ENCODE measurements at places on chromosomes 13 and 19.

DNA sequence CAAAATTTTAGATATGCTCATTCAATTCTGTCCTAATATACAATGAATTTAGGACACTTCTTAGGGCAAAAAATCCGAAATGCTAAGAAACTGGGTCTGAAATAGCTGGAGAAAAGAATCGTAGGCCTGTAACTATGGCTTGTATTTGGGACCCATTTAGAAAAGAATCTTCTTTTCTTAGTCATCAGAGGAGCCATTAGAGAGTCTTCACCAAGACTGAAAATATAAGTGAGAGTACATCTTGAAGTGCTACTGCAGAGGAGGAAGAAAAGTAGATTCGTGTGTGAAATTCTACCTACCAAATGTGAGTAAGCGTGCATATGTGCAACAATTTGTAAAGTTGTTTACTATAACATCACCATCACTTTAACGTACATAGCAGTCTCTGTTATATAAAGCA lies 8.8 kb upstream of the DACH1 start:
- no peak for DNase-seq

DNA sequence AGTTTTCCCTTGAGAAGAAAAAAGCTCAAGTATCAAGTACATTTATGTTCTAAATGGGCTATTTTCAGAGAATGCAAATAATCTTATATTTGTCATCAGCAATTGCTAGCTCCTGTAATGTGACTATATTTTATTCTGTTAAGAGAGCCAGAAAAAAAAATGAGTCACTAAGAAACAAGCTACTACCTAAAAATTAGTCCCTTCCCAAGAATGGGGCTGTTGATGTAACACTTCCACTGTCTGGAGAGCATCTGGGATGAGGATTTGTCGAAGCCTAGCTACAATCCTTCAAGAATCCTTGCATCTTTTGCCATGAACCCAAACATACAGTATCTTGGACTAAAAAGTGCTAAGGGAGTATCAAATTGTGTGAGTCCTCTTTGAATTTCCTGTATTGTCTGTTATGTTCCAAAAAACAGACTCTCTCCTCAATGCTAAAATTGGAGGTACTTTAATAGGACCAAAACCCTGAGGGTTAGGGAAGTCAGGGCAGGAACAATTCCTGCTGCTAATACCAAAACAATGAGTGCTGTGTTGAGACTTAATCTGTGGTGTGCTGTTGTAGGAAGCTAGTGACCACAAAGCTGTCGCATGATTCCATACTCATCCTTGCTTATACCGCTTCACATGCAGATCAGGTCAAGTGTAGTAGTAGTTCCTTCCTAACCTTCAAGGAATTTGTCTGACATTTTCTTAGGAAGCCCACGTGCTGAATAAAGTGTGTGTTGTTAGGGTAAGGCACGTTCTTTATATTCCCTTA lies 4.9 kb upstream of the ZC3H13 start:
- no peak for DNase-seq

DNA sequence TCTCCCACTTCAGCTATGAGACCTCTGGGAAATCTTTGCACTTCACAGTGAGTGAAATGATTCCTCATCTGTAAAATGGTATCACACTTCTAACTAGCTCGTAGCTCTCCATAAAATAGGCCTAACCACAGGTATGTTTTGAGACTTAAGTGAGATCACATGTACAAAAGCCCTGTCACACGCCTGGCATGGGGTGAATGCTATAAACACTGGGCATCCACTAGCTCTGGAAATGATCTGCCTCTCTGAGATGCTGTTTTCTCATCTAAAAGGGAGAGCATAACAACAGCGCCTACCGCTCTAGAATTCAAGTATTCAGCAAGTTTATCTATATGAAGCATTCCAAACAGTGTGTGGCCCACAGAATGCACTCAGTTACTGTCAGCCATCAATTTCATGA lies 2.2 kb downstream of the AKT2 start:
- no peak for DNase-seq

DNA sequence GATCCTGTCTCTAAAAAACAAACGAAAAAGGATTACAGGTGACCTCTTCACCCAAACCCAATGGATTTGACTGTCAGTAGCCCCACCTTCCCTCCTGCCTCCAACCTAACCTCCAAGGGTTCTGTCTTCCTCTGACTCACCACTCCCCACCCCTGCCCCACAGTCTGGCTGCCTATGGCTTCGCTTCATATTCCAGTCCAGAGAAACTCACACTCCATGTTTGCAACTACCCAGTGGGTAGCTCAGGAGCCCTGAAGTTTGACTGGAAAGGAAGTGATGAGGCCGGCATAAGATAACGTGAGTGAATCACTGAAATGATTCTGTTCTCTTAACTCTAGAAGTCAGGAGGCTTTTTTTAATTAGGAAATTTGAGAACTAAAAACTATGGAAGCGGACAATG lies 303.9 kb downstream of the FOXO1 start:
- DNase-seq, result no peak

DNA sequence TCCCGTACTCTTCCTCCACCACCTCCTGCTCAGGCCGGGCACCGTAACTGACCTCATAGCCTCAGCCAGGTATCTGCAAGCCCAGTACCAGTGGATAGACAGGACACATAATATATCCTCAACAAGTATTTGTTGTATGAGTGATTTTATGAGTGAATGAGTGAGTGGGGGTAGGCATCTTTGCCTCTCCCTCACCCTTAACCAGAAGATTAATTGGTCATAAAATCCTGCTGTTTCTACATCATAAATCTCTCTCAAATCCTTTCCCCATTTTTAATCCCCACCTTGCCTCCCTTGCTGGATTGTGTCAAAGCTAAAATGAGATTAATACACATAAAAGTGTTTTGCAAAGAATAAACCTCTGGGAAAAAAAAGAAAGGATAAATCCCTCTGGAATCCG lies 44.4 kb upstream of the HMGB1 start:
- DNase-seq, result no peak

GRCh38 chr19:12793290-12794195 lies 2.3 kb downstream of the JUNB start:
- peak; percentile 78 for DNase-seq

DNA sequence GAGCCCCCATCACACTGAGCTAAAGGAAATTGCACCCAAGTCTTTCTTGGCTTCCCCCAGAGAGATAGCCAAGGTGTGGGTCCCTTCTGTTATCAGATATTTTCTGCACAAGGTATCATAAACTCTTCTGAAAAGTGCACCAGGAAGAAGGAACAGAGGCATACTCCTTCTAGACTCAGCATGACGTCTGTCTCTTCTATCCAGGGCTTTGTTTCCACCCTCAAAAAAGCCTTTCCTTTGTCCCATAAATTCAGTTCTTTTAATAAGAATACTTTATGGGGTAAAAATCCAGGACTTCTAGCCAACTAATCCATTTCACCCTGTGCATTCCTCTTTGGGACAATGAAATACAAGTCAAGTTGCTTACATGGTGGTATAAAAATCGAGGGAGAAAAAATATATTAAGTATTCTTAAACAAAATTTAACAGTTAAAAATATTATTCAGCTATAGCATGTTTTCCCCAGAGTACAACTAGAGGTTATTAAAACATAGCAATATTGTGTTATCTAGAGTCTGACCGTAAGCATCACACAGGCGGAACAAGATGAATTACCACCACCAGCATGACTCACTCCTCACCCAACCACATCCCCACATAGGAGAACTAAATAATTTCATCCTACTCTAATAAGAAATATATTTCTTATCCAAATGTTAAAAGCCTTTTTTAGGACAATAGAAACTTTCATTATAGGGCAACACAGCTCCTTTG lies 79.9 kb upstream of the GPC6 start:
- DNase-seq, result no peak

DNA sequence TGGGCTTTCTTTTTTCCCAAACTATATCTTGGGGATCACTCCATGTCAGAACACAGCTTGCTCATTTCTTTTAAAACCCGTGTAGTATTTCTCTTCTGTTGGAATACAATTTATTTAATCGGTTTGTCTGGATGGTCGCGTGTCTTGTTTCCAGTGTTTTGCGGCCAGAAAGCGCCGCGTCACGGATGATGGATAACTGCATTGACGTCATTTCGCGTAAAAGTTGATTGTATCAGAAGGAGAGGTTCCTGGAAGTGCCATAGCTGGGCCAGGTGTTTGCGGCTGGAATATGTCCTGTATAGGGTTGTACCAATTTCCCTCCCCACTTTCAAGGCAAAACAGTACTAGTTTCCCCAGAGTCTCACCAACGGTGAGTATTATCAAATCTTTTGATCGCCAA lies 9.7 kb downstream of the ACTL9 start:
- DNase-seq, result no peak

GRCh38 chr19:30669329-30670010 lies 297.3 kb downstream of the ZNF536 start:
- DNase-seq, result peak; percentile 8

- no peak for DNase-seq
Measured at GRCh38 chr19:31562966-31563612, 213.9 kb upstream of the TSHZ3 start.

GRCh38 chr13:30796132-30796572 lies 60.8 kb downstream of the ALOX5AP start:
- no peak for DNase-seq

- DNase-seq, result no peak
Measured at GRCh38 chr13:109963960-109964563, 177.7 kb upstream of the IRS2 start.

- DNase-seq, result no peak
Measured at GRCh38 chr13:103514619-103515018, 448.4 kb upstream of the SLC10A2 start.

DNA sequence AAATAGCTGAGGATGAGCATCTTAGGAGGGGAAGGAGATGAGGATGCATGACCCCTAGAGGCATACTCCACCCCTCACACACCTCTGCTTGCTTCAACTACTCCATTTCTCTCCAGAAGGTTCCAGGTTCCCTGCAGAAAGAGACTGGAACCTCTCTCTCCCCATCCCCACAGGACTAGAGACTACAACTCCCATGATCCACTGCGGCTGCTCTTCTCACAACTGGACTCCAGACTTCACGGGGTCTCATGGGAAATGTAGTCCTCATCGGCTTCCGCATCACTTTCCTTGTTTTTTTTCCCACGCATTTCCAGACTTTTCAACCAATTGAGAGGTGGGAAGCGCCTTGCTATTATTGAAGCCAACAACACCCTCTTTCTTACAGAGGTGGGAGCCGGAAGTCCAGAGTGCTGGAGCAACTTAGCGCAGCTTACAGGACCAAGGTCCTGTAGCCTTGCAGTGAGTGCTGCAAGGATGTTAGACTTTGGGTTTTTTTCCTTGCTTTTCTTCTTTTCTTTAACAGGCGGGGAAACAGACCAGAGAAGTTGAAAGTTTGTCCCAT lies 13.9 kb upstream of the CACNG6 start:
- DNase-seq, result peak; percentile 55

GRCh38 chr19:40139533-40140287 lies 49.0 kb upstream of the ZNF780A start:
- no peak for DNase-seq

DNA sequence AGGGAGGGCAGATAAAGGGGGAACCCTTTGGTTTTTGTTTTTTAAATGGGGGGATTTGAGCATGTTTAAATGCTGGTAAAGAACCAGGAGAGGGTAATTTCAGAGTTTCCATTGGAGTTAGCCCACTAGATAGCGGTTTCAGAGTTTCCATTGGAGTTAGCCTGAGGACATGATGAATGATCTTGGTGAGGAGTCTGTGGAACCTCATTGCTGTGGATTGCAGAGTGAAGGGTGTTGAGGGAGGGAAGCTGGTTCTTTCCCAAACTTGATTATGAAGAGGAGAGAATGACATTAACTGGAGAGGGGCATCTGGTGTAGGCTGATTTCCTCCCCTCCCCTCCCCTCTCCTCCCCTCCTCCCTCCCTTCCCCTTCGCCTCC lies 5.0 kb downstream of the WASF3 start:
- no peak for DNase-seq

DNA sequence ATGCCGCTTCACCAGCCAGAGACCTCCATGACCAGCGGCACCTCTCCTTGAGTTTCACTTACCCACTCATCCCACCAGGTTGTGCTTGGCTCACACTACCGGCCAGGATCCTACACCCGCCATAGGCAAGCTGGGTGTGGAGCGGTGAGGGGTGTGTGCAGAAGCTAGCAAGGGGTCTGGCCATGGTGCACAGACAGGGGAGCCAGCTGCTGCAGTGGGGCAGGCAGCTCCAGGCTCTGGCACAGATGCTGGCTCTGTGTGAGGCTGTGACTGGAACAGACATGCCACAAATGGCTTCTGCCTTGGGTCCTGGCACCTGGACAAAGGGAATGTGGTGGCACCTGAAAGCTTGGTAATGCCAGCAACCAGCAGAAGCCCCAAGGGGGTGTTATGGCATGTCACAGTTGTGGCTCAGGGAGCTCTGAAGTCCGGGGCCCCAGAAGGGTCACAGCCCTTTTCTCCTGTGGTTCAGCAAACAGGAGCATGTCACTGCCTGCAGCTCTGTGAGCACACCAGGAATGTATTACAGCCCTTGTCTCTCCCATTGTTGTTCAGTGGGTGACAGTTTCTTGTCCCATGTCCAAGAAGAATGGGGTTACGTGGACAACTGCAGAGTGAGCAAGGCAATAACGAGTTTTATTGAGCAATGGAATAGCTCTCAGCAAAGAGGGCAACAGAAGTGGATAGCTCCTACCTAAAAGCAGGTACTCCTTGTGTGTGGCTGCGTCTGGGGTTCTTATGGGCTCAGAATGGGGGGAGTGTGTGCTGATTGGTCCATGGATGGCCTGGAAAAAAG lies 2791.0 kb upstream of the PCDH20 start:
- DNase-seq, result no peak

DNA sequence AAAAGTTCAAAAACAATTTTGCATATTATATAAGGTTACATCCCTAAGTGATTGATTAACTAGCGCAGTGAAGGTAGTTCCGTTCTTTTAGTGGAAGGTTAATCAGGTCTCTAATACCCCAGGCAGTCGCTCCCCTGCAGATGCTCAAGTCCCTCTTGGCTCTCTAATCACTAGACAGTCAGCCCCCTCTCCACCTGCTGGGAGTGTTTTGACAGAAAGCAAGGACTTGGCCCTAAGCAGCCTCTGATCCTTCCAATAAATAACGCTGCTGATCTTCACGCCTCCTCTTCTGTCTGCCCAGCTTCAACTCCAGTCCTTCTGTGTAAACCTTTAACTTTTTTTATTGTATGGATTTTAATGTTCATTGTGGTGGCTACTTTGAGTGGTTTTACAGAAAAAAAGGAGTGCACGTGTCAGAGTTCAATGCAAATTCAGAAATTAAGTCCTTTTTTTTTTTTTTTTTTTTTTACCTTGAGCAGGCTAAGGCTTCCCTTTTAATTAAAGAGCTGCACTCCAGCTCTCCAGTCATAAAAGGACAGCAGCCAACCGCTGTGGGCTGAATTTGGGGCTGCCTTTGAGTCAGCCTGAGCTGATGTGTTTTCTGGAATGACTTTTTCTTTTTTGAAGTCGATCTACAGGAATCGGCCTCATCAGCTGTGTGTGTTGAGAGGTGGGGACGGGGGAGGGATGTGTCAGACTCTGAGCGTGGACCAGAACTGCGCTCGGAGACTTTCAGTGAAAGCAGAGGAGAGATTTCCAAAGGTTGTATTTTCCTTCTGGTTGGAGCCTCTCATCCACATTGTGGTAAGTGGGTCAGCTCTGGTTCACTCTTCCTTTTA lies 33.8 kb upstream of the MYO16 start:
- DNase-seq, result no peak

GRCh38 chr19:52665529-52665928 lies 27.4 kb upstream of the ZNF83 start:
- DNase-seq, result no peak

Data from CMK (cell line).